Left lobe of liver (tissue), 2 donors: ENCODE measurements at places on chromosomes 16 and 17. TPM values are rescaled to one million over a fixed set of nuclear protein-coding genes. Genes with fewer than 3 reads are reported as not detected.

TBC1D10B gene
- total RNA-seq, result 14.1 TPM

DNA sequence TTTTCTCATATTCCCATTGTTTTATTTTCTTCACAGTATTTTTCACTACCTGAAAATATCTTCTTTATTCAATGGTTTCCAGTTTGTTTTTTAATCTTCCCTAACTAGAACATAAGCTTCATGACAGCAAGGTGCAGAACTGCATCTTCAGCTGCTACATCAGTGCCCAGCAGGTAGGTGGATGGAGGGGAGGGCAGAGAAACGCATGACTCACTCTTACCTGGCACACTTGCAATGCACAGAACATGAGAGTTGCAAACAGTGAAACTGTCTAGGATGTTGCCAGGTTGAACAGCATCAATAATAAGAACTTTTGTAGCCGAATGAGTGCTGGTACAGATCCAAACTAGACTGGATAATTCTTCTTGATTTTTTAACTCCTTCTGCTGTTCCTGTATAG is 127.1 kb downstream of the SPAG9 start:
- no peak for DNase-seq

GRCh38 chr17:65088621-65089360 is 32.3 kb upstream of the GNA13 start:
- DNase-seq, result no peak

DNA sequence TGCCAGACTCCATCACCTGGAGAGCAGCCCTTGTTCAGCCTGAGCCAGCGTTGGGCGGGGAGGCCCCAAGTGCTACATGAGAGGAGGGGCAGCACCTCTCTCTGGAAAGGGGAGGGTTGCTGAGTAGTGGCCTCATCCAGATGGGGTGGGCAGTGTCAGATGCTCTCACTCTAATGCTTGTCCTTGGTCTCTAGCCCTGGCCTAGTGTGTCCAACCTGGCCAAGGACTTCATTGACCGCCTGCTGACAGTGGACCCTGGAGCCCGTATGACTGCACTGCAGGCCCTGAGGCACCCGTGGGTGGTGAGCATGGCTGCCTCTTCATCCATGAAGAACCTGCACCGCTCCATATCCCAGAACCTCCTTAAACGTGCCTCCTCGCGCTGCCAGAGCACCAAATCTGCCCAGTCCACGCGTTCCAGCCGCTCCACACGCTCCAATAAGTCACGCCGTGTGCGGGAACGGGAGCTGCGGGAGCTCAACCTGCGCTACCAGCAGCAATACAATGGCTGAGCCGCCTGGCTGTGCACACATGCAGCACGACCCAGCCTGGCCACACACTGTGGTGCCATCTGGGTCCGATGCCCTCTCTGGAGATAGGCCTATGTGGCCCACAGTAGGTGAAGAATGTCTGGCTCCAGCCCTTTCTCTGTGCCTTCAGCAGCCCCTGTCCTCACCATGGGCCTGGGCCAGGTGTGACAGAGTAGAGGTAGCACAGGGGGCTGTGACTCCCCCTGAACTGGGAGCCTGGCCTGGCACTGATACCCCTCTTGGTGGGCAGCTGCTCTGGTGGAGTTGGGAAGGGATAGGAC is 4.3 kb downstream of the CTRL start:
- no peak for DNase-seq

GRCh38 chr16:62966626-62967025 is 930.4 kb upstream of the CDH8 start:
- DNase-seq, result no peak

DNA sequence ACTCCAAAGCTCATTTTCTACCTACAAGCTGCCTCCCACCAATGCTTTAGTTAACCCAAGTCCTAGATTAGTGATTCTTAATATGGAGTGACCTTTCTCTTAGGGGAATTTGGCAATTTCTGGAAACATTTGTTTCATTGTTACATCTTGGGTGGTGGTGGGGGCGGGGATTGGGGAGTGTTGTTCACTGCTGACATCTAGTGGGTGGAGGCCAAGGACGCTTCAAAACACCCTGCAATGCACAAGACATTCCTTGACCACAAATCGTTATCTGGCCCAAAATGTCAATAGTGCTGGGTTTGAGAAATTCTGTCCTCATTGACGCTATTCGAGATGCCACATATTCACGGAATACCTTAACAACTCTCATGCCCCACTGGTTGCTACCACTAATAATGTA is 282.9 kb downstream of the RBFOX1 start:
- DNase-seq, result no peak

DNA sequence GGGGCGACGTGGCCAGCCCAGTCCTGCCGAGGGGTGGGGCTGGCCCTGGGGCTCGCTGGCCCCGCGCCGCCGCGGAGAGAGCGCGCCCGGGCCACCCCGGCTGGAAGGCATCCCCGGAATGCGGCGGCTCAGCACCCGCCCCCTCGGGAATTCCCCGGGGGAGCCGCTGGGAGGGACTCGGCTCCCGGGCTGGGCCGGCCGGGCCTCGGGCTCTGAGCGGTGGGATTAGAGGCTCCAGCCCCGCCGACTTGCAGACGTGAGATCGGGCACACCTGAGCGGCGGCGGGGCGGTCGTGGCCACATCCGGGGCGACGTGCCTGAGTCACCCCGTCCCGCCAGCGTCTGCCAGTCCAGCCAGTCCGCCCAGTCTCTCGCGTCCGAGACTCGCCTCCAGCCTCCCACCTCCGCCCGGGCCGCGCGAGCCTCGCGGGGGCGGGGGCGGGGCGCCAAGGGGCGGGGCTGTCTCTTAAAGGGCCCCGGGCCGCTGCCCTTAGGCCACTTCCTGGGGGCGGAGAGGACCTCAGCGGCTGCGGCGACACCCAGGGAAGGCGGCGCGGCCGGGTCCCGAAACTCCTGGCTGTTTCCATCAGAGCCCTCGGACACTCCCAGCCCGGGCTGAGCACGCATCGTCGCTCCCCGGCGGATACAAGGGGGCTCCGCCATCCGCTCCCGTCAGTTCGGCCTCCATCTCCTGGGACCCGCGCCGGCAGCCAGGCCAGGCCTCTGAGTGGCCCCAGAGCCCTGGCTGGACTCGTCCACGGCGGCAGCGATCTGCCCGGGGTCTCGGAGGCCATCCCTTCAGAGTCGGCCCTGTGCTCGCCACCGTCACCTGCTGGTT is at the start of gene KCTD11:
Gene KCTD11 (plus strand): TSS at position 498 of the 838 bp plus-strand sequence.
- DNase-seq, result peak; percentile 94

GRCh38 chr16:21570676-21571017 is 28.7 kb upstream of the METTL9 start:
- no peak for DNase-seq

- peak; percentile 58 for DNase-seq
Measured at GRCh38 chr16:2339521-2340484, 725 bp downstream of the ABCA3 start.
